ENCODE measurements at places on chromosomes 5 and 9.

- no peak for DNase-seq
These were observed 39.0 kb upstream of the EXOC3 start for GRCh38 chr5:403995-404394.

DNA sequence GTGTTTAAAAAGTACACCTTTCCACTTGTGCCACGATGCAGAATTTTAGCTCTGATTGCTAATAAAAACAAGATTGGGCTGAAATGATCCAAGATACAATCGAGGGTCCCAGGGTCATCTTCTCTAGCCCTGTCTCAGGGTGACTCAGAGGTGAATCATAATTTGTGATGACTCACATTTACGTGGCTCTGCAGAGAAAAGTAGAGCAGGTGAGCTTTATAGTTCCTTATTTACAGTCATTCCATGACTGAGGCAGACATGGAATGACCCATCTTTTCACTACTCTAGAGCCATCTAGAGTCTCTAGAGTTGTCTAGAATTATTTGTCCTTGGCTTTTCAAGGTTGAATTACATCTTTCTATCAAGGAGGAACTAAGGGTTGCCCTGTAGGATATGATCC lies 155.2 kb downstream of the GAS1 start:
- no peak for DNase-seq

DNA sequence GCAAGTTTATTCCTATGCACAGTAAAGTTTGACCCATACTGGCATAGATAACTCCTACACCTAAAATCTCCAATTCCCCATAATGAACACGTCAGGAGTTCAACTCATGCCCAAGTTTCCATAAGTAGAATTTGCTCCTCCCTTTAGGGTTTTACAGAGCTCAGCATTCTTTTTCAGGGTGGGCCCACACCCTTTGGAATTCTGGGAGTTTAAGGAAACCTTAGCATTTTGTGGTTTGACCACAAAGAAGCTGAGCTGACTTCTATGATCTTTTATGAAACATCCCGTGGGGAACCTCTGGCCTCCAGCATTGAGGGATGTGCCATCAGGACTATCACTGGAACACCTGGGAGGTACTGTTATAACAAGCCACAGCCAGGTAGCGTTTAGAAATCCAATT lies 220.6 kb upstream of the MAP3K1 start:
- no peak for DNase-seq

DNA sequence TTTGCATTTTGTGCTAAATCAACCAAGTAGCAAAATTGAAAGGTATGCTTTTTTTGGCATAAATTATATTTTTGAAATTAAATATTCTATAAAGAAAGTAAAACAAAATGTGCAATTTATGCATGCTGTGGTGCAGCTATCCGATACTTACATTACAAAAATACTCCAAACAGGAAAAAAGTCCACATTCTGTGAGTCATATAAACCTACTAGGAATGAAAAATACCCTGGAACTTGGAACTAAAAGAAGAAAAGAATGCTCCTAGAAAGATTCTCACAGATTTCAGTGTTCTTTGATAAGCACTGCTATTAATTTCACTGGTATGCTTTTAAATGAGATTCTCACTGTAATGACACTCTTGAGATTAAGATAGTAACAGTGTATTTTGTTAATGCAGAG lies 92.6 kb downstream of the OSMR start:
- no peak for DNase-seq

DNA sequence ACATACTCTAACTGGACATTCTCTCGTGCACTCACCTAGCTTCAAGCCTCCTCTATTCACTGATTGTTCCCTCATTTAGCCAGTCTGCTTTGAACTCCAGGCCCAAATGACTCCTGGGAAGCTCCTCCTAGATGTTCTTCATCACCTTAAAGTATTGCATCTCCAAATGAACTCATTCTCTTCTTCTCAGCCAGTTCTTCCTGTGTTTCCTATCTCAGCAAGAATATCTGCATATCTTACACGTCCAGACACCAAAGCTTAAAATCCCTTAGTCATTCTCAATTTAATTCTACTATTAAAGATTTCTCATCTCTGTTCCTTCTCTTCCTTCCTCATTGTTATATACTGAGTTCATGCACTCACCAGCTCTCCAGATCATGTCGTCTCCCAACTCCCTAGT lies 118.6 kb upstream of the DAB2 start:
- no peak for DNase-seq

DNA sequence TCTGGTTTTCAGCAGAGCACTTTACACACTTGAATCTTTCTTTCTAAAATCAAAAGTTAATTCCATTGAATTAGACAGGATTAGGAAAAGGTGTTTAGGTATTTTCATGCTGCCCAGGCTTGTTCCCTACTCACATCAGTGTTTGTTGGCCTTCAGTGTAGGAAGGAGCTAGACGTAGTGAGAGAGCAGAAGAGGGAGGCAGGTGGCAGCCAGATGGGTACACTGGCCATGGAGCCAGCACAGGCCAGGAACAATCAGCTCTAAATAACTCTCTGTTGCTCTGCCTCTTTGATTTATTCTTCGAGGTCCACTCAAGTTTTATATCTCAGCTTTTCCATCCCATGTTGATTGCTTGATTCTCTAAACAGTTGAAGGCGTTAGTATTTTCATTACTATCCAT lies 529.6 kb downstream of the PSAT1 start:
- no peak for DNase-seq

DNA sequence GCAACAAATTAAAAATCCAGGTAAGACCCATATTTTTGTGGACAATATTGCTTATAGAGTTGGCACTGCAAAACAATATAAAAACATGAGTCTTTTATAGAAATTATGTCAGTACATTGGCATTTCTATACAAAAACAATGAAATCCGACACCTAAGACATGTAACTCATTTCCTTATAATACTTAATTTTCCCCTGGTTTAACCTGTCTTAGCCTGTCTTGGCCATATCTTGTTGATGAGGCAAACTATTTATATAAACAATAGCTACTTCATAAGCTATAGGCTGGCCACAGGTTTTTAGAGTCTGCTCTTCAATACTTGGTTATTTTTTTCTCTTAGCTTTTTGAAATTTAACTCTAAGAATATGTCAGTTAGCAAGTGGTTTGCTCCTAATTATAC lies 44.7 kb upstream of the IZUMO3 start:
- DNase-seq = no peak

DNA sequence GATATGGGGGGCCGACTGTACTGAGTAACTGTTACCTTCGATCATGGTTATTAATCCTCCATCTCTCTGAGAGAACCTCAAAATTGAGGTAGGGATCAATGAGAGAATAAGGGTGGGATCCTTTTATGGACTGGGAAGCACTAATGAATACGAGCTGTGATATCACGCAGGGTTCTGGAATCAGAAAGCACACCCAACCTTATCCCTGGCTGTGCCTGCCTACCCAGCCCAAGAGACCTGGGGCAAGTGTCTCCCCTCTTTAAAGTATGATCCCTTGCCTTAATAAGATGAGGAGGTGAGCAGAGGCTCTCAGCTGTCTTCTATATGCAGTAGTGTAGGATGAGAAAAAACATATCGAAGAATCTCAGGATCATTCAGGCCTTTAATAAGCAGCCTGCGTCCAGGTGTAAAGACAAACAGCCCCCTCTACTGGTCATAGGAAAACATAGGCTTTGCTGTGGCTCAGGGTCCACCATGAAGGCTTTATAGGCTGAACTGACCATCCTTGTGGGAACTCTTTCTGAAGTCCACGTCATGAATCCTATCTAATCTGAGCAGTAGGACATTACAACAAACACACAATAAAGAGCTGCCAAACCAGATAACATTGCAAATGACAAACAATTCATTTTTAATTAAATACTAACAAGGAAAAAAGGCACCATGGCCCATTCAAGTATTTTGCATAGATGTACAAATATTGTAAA lies 16.8 kb downstream of the NIPAL4 start:
- no peak for DNase-seq

GRCh38 chr9:38144421-38144820 lies 75.4 kb upstream of the SHB start:
- no peak for DNase-seq

GRCh38 chr9:77632652-77633051 lies 15.5 kb downstream of the GNA14 start:
- no peak for DNase-seq

DNA sequence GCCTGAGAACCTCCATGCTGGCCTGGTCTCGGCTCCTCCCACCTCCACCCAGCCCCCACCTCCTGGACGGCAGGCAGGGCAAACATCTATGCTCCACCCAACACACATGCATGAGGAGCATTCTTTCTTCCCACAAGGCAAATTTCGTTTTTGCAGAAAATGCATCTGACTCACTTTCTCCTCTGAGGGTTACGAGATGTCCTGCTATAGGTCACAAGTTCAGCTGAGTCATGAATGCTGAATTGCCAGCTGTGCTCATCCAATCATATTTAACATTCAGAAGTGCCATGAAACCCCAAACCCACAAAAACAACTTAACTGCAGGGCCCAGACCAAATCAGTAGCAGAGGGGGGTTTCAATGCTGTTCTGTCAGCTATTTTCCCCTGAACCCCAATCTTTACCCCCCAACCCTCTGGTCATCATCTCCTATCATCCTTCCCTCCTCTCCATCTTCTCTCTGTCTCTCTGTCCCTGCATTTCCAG lies 39.0 kb upstream of the OSMR start:
- DNase-seq = peak; percentile 31

GRCh38 chr9:75918909-75919308 lies 28.4 kb downstream of the PCSK5 start:
- DNase-seq = no peak

DNA sequence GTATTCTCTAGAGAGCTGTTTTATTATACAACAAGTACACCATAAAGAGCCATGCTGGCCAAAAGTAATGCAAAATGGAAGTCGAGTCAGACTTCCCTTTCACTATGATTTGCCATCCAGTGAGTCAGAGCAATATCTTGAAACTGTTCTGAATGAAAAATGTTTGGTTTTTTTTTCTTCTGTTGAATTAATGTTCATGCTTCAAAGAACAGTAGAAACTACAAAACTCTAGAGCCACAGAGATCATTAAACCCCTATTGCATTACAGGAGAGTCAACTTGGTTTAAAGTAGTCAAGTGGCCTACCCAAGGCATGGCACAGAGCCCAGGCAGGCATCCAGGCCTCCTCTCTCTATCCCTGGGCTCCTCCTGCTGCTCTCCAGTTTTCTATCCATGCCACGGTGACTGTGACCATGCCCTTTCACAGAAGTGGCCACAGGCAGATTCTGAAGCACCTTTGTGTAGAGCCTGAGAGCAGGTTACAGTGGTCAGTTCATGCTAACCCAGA lies 358.9 kb downstream of the DEPDC1B start:
- DNase-seq = no peak

DNA sequence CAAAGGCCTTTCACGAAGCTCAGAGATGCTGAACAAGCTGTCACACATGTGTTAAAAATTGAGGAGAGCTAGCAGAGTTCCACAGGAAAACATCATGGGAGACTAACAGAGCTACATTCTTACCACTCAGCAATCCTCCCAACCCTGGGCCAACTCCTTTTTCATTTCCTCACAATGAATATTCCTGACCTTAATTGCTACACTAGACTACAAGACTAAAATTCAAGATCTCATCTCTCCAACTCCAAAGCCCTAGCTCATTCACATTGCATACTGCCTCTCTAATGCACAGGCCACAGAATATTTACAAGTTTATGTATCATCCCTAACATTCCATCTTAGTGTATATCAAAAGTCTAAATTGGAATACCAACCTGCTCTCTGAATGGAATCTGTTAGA lies 21.2 kb downstream of the ERMP1 start:
- no peak for DNase-seq

DNA sequence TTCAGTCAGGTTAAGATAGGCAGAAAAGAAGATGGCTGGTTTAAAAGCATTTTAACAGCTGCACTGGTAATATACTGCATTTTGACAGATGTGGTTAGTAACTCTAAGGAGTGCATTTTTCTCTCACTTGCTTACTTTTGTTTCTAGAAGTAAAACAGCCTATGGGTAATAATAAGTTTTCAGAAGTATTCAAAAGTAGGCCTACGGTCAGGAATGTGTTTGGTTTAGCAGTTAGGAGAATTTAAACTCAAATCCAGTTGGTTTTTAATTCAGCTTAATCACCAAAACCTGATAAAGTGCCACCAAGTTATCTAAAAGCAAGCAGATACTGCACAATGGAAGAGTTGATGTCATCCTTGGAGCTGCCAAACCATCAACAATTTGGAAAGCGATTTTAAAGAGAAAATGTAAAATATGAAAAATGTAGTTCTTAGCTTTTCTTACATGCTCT lies 160.3 kb downstream of the ARSB start:
- no peak for DNase-seq

DNA sequence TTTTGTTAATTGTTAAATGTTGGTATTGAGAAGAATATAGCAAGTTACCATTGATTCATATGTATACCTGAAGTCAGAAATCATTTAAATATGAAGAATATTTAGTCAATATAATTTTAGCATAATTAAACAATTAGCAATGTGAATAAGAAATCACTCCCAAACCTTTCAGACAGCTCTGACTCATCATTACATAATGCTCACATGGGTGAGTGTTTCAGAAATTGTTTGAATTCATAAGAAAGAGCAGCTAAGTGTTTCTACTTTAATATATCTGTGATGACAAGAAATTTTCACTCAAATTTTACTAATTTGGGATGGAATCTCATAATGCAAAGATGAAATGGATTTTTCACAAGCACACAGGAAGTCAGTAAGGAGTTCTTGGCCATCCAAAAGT lies 42.0 kb upstream of the CDC42SE2 start:
- DNase-seq = no peak

GRCh38 chr9:111965566-111966019 lies 69.0 kb downstream of the UGCG start:
- DNase-seq = peak; percentile 16

DNA sequence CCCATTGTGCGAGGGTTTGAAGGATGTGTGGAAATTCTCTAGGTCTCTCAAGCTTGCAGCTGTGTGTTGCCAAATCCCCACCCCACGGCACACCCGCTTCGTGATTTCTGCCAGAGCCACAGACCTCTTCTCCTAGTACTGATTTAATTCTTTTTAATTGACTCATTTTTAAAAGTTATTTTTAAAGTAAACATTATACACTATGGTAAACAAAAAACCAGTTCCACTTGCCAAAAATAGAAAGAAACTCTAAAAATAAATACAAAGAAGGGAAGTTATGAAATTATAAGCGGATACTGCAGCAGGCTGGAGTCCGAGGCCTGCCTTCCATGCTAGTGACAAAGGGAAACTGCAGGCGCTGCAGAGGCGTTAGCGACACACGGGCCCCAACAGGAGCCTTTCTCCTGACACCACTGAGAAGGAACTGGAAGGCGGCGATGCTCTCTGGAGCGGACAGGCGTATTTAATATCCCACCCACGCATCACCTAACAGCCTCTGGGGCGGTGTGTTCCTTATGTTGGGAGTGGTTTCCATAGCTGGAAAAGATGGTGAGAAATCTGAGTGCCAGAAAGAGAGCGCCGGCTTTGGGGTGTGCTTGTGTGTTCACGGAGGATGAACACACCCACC lies 122.5 kb downstream of the COL23A1 start:
- no peak for DNase-seq

- no peak for DNase-seq
These were observed 23.3 kb downstream of the OR2V1 start for GRCh38 chr5:181107699-181108098.

GRCh38 chr9:7144265-7145046 lies 386.7 kb downstream of the KDM4C start:
- DNase-seq = no peak
